RCC 7860 (cell line): ENCODE measurements at places on chromosomes 4 and X.

DNA sequence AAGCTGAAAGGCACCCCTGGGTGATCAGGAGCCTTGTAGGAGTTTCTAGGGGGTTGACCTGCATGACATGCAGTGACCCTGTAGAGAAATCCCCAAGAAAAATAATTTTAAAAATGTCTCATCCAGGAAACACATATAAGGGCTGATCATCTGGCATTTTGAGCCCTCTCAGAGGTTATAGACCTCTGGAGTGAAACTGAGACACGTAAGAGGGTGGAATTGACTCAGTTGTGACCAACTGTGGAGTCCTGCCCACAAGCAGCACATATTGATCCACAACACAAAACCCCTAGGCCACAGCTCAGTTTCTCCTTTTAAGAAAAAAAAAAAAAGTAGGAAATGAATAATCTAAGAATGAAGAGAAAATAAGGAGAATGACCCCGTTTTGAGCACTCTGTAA, 32.5 kb upstream of the MTMR8 start:
- DNase-seq = no peak

DNA sequence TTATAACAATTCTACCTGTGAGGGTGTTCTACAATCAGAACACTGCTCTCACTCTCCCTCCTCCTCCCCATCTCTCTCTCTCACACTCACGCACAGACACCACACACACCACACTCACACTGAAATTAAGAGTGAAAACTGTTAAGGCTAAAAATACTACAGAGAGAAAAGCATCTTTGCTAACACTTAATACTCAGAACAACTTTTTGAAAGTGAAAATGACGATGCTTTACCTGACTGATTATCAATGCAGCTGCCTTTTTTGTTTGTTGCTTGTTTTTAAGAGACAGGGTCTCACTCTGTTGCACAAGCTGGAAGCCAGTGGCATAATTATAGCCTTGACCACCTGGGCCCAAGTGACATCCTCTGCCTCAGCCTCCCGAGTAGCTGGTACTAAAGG, 222.4 kb downstream of the APBB2 start:
- DNase-seq = no peak

- DNase-seq = peak; percentile 5
Observed at GRCh38 chrX:9775930-9776329, 10.3 kb upstream of the GPR143 start.

GRCh38 chr4:119971431-119972084, 95.1 kb downstream of the MAD2L1 start:
- DNase-seq = no peak

- DNase-seq = no peak
Observed at GRCh38 chr4:80173841-80174240, 23.5 kb upstream of the PRDM8 start.

DNA sequence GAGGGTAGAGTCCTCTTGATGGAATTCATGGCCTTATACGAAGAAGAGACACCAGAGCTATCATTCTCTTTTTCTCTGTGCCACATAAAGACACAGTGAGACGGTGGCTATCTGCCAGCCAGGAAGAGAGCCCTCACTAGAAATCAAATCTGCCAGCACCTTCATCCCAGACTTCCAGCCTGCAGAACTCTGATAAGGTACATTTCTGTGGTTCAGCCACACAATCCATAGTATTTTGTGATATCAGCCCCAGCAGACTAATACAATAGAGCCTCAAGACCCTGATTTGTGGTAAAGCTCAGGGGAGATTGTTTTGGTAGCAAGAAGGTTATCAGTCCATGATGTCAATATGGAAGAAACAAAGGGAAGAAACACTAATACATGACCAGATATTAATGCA, 1213.2 kb downstream of the NLGN4X start:
- no peak for DNase-seq

- DNase-seq = no peak
Observed at GRCh38 chr4:15963001-15963451, at the start of gene FGFBP2. Gene FGFBP2 (minus strand): TSS chr4:15963175. CDS start chr4:15963129, 46 bp downstream.

- DNase-seq = peak; percentile 45
Observed at GRCh38 chr4:47334652-47335051, 128.8 kb downstream of the COMMD8 start.

GRCh38 chr4:185109736-185110135, 33.3 kb upstream of the SLC25A4 start:
- DNase-seq = no peak

DNA sequence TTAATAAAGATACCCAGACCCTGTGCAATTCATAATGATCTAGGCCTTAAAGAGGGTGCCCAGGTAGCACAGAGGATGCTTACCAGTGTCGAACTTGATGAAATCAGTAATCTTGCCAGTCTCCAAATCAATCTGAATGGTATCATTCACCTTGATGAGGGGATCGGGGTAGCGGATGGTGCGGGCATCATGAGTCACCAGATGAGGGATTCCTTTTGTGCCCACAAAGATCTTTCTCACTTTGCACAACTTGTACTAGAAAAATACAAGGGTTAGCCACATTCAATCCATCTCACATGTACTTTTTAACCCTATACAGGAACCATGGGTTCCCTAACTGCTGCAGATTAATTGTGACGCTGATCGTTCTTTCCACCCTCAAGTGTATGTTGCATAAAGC, 3.3 kb downstream of the RPS4X start:
- no peak for DNase-seq

DNA sequence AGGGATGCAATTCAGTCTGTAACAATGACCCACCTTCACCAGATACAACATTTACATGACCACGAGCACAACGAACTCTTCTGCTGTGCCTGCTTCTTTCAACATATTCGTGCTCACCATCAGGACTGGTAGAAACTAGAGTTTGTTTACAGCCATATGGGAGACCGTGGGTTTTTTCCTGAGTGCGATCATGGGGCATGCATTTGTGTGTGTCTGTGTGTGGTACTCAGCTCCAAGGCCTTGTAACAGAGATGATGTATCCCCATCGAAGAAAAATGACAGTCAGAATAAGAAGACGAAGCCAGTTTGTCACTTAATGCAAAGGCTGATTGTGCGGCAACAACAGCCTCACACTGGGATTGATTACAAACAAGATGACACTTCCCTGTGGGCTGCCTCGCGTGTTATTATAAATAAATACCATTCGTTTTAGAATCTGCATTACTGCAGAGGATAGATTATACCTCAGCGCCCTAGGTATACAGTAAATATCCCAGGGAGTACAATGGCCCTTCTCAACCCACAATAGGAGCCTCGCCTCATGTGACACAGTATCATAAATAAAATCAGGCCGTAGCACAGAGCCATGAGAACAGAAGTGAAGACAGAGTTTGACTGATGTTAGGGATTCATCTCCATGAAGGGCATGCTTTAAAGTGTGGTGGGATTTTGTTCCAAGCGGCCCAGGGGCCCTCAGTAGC, 97.3 kb upstream of the NOCT start:
- DNase-seq = no peak
